Motor neuron (in vitro differentiated cells): ENCODE measurements at places on chromosomes 13 and 19. TPM values are rescaled to one million over a fixed set of nuclear protein-coding genes. Genes with fewer than 3 reads are reported as not detected.
A peak's percentile ranks its signal among the peaks of the same experiment; 100 is the strongest.

CCL25 gene
- total RNA-seq = 1.2 and 1.3 TPM in 2 replicates

- no peak for ATAC-seq
Measured at GRCh38 chr19:28862238-28862637, 350.7 kb downstream of the UQCRFS1 start.

GRCh38 chr13:112849500-112849899 lies 119.5 kb upstream of the MCF2L start:
- ATAC-seq = peak; percentile 53

GRCh38 chr13:50209631-50210030 lies 194.4 kb downstream of the KCNRG start:
- no peak for ATAC-seq
